Stimulated activated CD4-positive, alpha-beta T cell treated with anti-CD3 and anti-CD28 coated beads, Interleukin-1b, Interleukin-23, amount 100 ng/mL, for 1 hour (primary cell): ENCODE measurements at places on chromosomes 1 and 21.
A peak's percentile ranks its signal among the peaks of the same experiment; 100 is the strongest.

DNA sequence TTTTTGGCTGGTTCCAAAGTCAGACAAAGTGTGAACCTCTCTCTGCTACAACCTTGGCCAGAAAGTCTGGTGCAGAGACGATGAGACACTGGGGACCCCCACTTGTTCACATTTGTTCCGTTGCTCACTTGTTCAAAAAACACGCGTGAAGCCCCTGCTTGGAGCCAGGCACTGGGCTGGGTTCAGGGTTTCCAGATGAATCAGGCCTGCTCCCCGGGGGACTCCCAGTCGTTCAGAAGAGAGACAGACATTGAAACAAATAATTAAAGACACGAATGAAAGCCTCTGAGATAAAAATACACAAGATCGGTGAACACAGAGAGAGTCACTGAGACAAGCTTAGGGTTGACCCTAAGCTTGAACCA, 101.5 kb upstream of the RUNX3 start:
- DNase-seq = peak; percentile 35

- no peak for DNase-seq
Observed at GRCh38 chr1:2526824-2527555, 594 bp upstream of the PANK4 start.

DNA sequence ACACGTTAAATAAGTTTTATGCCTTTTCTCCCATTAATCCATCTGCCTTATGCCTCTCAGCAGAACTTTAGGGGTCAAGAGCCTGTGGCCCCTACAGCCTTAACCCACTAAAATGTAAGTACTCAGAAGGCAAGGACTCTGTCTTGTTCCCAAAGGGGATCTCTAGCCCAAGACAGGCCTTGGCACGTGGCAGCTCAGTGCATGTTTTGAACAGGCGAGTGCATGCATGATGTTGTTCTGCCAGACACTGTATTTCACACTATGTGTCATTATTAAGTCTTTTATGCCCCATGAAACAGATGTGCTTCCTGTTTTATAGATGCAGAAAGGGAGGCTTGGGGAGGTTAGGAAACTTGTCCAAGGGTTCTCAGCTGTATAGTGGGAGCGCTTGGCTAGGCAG, 102.8 kb downstream of the ETS2 start:
- DNase-seq = no peak

DNA sequence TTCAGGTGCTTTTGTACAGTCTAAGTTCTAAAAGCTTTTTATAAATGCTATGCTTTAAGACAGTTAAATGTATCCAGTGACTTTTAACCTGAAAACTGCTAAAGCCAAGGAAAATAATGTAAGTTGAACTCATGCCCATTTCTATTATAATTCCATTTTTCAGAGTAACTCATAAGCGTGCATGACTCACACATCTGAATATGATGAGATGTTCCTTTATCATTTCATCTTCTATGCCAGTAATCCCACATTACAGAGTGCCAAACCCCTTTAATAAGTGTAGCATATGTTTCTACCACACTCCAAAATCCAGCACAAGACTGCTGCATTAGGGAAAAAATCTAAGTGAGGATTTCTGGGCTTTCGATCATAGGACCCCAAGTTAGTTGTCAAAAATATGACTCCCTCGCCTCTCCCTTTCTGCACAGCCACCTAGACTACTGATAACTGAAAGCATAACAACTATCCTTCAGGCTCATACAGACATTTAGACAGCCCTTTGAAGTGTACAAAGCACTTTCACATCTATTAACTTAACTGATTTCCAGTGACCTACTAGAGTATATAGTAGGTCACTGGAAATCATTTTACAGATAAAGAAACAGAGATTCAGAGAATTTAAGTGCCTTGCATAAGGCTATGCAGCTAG, 45.3 kb downstream of the JAK1 start:
- DNase-seq = no peak

DNA sequence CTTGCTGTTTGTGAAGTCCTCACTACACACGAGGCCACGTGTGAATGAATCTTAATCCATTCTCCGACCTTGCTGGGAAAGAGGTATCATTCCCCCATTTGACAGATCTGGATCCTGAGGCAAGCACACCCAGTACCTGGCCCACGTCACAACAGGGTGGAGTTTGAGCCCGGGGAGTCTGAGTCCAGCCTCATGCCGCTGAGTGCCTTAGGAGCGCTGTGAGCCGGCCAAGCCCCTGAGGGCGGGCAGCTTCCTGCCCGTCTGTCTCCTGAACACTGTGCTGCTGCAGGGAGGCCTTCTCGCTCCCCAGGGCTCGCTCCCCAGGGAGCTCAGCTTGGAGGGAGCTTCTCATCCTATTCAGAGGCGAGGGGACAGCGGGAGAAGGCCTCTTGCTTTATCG, 29.7 kb downstream of the SLC45A1 start:
- DNase-seq = no peak

DNA sequence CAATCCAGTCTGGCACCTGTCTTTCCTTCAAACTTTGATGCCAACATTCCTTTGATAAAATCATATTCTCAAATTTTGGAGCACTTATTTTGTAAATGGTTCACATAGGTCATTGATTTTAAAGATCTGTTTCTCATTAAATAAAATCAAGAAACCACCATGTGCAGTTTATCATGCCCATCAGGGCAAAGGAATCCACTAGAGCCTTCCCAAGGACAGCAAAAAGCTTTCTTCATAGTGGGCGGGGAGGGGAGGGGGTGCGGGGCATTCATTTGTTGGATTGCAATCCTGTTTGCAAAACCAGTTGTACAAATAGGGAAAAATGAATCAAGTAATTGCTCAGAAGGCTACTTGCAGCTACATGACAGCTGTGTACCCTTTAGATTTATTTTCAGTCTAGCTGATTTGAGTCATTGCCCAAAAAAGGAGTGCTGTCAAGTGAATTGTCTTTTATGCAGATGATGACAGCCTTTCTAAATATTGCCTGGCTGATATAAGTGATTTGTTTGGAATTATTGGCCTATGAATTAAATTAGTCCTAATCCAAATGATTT, 23.0 kb downstream of the LRRC8B start:
- DNase-seq = no peak

GRCh38 chr1:100229681-100230443, 19.8 kb downstream of the DBT start:
- DNase-seq = no peak

- DNase-seq = no peak
Observed at GRCh38 chr1:216925962-216926625, 202.9 kb upstream of the ESRRG start.

DNA sequence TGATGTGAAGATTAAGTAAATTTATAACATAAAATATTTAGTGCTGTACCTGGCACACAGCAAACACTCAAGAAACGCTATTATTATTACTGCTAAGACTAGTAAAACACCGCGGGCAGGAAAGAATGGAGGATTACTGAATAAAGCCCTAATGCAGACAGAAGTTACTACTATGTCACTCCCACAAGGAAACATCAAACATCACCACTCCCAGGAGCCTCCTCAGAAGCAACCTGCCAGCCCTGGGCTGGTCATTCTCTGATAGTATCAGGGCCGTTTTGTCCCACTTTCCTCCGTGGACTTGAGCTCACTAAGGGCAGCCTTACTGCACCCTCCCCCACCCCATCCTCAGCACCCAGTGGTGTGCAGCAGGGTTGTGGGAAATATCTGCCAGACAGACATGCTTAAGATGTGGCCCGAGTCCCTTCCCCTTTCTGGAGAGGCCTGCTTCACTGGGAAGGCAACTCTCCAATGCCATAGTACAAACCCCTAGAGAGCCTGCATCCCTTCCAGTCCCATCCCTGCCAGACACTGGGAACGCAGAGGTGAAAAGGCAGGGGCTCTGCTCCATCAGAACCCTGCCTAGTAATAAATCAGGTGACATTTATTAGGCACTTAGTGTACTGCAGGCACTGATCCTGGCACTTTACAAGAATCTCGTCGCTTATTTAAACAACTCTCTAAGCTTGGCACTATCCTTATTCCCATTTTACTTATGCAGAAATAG, 41.7 kb upstream of the ECE1 start:
- no peak for DNase-seq

DNA sequence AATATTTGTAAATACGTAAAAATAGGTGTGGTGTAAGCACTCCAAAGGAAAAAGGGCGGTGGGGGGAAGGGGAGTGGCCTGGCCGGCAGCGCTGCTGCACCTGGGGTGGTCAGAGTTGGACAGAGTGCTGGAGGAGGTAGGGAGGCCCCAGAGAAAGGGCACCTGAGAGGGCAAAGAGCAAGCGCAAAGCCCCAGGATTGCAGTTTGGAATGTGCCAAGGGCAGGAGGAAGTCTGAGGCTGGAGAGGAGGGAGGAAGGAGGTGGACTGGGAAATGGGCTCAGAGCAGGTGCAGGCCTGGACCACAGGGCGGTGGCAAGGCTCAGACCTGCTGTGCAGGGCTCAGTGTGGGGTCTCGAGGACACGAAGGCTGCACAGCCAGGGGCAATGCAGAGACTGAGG, 30.6 kb downstream of the LDLRAP1 start:
- no peak for DNase-seq

DNA sequence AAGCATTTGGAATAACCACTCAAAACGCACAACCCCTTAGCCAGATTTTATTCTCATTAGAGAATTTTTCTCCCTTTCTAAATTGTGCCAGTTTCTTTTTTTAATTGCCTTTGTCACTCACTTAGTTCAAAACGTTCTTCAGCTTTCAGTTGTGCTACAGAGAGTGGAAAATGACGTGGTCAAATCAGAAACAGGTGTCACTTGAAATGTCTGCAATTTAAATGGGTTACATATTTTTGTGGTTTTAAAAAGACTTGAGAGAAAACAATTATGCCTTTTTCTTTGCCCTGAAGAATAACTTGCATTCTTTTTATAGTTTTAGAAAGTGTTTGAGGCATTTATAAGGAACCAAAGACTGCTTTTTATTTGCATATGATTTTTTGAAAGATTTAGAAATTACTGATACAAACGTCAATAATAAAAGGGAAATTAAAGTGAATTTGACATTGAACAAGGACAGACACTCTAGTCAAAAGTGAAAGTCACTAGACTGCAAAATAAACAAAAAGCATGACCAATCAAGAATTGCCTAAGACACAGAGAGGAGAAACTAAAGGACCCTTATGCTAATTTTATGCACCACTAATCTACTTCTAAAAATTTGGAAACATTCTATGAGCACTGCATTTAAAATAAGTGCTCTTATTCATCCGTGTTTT, 191.0 kb downstream of the TPR start:
- no peak for DNase-seq
